ENCODE measurements at places on chromosomes 3 and 15.

- DNase-seq = no peak
Observed at GRCh38 chr15:39096608-39097205, 484.2 kb upstream of the THBS1 start.

DNA sequence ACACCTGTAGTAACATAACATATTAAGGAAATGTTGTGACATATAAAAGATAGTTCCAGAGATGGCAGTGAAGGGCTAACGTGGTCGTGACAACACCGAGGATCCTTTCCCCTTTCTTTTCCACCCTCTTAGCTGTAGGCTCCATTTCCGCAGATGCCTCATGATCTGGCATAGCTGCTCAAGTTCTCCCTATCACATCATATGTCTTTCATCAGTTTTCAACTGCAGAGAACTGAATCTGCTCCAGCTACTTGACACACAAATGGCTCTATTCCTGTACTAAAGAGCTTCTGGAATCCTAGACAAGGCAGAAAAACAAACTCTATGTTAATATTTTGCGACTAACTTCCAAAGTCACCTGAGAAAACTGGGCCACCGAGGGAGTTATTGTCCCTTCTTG lies 275.0 kb upstream of the SLCO3A1 start:
- DNase-seq = no peak

DNA sequence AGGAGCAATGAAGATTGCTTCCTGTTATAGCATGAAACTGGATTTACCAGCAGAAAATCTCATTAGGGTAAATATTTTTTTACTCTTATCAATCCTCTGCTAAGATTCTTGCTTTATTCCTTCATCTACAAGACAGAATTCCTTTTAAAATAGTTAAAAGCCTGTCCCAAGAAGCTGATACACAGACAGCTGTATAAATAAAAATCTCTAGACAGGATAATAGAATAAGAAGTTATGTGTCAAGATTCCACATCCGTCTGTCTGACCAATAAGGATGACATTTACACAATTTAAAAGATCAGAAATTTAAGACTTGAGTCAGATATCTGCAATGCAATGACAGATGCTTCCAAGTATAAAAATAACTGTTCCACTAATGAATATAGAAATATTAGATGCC lies 57.6 kb downstream of the SSR3 start:
- DNase-seq = no peak

DNA sequence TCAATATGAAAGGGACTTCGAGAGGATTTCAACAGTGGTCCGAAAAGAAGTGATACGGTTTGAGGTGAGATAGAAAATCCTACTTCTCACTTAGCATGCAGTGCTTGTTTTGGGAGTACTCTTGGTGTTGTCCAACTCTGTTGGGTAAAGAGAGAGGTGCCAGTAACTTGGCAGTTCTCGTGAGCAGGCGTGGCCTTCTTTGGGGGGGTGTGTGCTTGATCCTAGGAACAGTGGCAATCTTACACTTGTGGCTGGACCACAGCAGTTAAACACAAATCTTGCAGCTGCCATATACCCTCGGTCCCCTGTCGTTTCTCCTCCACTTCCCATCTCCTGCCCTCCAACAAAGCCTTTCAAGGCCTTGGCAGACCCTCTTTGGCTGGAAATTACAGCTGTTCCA lies 15.2 kb upstream of the SNX22 start:
- DNase-seq = no peak

GRCh38 chr3:5059782-5060181 lies 62.3 kb upstream of the ARL8B start:
- no peak for DNase-seq

- no peak for DNase-seq
Observed at GRCh38 chr3:59264366-59264765, 214.5 kb upstream of the CFAP20DC start.

- no peak for DNase-seq
Observed at GRCh38 chr3:128236657-128237056, 83.4 kb downstream of the EEFSEC start.

- no peak for DNase-seq
Observed at GRCh38 chr3:101542957-101543356, 18.7 kb upstream of the TRMT10C start.

DNA sequence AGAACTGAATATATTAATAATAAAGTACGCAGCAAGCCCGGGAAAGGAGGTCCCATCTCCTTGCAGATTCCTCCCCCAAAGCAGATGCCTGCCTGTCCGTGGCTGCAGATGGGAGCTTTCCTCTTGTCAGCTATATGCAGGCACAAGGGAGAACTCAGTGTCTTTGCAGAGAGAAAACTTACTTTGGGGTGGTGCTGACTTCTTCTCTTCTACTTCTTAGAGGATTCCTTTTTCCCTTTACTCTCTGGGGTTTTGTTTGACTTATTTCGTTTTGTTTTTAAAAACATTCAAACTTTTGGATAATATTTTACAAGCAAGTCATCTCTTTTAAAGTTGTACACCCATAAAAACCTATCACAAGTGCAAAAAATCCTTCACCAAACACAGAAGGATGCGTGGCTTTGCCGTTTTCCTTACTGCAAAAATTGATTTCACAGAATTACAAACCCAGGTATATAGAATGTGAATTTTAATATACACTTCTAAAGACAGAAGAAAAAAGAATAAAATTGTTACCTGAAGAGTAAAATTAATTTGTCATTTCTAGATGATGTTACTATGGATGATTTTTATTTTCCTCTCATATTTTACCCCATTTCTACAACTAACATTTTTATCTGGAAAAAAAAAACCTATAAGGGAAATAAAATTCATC lies 65.3 kb upstream of the IGF1R start:
- DNase-seq = no peak

GRCh38 chr3:29406291-29406832 lies 125.5 kb downstream of the RBMS3 start:
- DNase-seq = no peak

DNA sequence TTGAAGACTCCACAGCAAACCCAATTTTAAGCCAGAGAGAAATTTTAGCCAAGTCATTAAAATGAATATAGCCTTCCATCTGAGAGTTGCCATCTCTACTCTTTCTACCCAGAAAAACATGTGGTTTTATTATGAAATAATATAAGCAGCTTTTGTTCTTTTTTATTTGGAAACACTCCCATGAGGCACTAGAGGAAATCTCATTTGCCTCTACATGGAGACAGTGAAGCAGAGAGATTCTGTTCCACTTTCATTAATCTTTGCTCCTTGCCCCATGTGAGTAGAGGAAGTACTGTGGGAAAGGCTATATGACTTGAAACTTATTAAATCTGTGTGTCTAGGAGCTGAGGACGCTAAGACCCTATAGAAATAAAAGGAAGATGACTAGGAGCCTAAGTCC lies 111.1 kb downstream of the P3H2 start:
- no peak for DNase-seq

- no peak for DNase-seq
Observed at GRCh38 chr3:178732824-178733223, 196.6 kb downstream of the KCNMB2 start.

GRCh38 chr3:76656531-76657070 lies 383.3 kb upstream of the ROBO2 start:
- no peak for DNase-seq

DNA sequence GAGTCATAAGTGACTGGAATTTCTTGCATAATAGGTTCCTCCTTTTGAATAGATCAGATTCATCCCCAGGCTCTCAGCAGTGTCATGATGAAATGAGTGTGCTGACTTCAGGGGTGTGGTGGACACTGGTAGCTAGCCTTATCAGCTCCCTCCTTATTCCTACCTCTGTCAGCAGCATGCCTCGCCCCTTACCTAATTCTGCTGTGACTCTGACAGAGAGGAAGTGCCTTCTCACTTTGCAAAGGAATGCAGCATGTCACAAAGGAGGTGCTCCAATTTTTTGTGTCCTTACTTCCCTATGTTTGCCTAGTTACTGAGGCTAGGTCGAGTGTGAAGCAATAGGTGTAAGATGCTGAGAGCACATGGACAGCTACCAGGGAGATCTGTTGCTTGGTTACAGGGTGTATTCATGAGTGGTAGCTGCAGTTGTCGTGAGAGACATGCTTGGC lies 90.6 kb downstream of the TNFAIP8L3 start:
- no peak for DNase-seq

DNA sequence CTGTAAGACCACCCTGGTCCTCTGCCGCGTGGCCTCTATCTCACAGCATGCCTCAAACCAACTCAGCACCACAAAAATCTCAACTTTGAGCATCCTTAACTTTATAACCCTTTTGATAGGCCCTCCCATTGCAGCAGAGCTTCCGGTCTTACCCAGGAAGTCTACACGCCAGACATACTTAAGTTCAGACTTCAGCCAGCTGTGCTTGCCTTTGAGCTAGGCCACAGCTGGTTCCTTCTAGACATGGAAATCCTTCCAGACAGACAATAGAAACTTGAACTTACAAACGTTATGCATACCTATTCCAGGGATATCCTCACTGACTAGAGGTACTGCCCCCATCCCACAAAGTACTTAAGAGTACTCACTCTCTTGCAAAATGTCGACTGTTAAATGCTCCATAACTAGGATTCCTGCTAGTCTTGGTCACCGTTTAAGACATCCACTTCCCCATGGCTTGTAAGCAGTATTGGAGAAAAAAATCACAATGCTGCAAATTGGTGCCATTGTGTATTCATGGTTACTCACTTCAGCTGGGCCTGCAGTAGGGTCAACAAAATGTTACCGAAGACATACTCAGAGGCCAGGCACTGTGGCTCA lies 183.5 kb downstream of the TBL1XR1 start:
- DNase-seq = no peak

DNA sequence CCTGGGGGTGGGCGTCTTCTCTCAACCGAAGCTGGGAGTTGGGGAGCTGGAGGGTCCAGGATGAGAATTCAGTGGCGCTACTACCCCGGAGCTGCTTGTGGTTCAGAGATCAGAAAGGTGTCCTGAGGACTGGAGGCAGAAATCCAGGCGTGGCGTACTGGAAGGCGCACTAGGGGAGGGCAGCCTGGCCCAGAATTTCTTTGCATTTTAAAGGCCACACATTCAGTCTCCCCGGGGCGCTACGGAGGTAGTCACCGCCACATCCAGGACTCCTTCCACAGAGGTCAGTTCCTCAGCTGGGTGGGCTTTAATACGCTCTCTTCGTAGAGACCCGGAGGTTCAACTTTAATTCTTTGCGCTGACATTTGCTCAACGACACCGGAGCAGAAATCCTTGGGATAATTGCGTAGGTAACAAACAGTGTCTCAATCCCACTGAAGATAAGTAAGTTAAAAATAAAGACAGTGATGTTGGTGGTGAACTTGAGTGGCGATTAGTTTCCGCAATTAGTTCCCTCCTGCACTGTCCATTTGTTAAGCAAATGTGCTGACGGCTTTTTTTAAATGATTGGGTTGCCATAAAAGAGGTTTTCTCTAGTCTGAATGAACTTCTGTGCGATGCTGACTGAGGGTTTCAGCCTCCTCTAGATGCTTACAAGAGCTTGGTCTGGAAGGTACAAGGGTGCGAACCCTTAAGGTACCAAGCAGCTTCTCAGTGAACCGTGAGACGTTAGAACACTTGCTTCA lies 535 bp downstream of the MCTP2 start:
- peak; percentile 26 for DNase-seq

DNA sequence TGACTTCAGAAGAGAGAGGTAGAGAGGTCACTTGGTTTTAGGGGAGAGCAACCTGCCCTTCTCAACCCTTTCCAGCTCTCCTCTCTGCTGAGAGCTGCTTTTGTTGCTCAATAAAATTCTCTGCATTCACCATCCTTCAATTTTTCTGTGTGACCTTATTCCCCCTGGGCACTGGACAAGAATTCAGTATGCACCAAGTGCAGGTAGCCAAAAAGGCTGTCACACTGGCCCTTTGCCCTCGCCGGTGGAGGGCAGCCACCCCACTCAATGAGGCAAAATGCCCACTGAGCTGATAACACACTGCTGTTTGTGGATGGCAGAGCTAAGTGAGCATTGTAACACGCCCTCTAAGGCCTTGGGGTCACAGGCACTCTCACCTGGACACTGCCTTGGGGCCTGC lies 12.9 kb downstream of the PGBD4 start:
- no peak for DNase-seq

GRCh38 chr3:85426121-85426520 lies 467.3 kb downstream of the CADM2 start:
- DNase-seq = no peak

- DNase-seq = no peak
Observed at GRCh38 chr3:101735833-101736232, 11.4 kb downstream of the CEP97 start.

GRCh38 chr15:50825946-50826345 lies 60.4 kb upstream of the SPPL2A start:
- no peak for DNase-seq

DNA sequence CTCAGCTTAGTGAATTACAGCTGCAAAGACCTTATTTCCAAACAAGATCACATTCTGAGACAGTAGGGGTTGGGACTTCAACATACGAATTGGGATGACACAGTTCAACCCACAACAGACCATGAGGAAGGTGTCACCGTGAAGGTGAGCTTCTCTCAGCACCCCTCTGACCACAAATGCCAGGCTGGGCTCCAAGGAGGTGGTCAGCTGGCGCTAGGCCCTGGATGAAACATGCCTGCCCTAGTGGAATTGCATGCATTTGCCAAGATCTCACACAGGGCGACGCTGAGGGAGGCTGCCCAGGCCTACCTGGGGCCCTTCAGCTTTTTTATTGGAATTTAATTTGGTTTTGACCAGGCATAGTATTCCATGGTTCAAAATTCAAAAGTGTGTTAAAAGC lies 1.8 kb downstream of the CFAP100 start:
- no peak for DNase-seq

- DNase-seq = no peak
Observed at GRCh38 chr3:119664370-119664769, 4.0 kb upstream of the POPDC2 start.

DNA sequence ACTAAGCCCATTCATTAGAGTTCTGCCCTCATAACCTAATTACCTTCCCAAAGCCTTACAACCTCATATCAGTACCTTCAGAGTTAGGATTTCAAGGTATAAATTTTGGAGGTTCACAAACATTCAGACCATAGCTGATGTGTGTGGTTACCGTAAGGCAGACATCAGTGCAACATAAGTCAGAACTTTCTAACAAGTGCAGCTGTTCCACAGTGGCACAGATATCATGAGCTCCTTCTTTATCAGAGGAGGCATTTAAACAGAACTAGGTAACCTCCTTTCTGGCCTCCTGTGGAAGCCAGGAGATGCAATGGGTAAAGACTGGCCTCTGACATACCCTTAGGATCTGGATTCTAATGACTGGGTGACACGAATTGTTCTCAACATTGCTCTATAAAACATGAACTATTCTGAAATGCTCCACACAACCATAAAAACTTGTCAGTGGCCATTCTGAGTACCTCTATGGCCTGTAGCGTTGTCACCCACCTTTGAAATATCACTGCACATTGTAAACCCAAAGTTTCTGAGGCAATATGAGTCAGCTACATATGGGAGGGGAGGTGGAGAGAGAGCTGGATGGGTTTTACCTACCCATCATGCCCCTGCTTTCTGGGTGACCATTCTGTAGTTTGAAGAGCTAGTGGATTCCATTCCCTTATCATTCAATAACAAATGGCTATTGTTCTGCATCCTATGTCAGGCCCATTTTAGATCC lies 546.0 kb upstream of the TBL1XR1 start:
- DNase-seq = no peak

- DNase-seq = no peak
Observed at GRCh38 chr3:26825454-26825853, 202.9 kb downstream of the LRRC3B start.

- DNase-seq = peak; percentile 42
Observed at GRCh38 chr15:27059610-27060202, 88.7 kb downstream of the GABRG3 start.

- DNase-seq = no peak
Observed at GRCh38 chr3:181729341-181729869, 17.7 kb downstream of the SOX2 start.

All from RPMI8226 (cell line).